ENCODE measurements at places on chromosomes 4 and X.

GRCh38 chr4:73684097-73684496, 56.3 kb upstream of the CXCL8 start:
- no peak for DNase-seq

GRCh38 chr4:152454398-152455011, 81.4 kb downstream of the FBXW7 start:
- DNase-seq, result no peak

DNA sequence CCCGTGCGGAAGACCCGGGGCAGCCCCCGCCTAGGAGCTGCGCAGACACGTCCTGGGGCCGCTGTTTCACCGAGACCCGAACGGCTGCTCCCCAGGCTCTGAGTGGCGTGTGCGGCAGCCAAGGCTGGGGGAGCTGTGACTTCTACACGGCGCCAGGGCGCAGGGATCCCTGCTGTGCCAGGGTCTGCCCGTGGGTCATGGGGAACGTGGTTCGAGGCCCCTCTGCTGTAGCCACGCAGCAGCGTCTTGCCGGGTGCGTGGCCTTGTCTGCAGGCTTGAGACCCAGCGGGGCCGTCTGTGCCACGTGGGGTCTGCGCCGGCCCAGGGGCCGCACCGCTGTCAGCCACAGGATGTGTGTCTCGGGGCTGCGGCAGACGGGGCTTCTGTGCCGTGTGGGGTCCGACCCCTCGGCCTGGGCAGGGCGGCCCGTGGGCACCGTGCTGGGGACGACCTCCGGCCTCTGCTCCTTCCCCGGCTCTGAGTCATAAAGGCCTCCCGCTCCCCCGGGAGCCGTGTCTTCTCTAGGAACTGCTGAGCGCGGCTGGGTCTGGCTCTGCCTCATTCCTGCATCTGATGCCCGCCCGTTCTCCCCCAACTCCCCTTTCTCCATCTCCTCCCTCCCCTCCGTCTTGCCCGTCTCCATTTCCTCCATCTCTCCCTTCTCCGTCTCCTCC, 12.7 kb upstream of the GTPBP6 start:
- no peak for DNase-seq

DNA sequence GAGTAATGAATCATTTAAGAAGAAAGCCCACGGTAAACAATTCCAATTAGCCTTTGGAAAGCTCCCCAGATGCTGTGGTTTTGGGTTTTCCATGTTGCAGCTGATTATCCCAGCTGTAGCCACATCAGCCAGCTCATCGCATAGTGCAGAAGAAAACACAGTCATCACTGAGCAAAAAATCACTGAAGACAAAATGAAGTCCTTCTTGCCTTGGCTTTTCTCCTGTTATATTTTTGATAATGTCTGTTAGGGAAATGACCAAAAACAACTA, 193.0 kb upstream of the C1QTNF7 start:
- DNase-seq, result no peak

- no peak for DNase-seq
Observed at GRCh38 chr4:54318904-54319303, 89.8 kb downstream of the PDGFRA start.

GRCh38 chrX:91435395-91435794, 756 bp downstream of the PABPC5 start:
- no peak for DNase-seq

DNA sequence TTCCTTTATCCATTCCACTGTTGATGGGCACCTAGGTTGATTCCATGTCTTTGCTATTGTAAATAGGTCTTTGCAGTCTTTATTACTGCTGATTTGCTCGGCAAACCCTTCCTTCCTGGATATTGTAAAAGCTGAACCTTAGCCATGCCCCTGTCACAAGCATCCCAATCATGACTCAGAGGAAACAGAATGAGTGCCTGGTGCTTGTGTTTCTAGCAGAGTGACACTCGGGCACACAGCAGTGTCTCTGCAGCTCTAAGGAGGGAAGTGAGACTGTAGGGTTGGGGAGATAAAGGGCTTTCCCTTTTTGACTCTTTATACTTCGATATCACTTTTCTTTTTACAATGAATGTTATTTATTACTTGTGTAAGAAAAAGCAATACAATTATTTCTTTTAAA, 83.3 kb downstream of the AKAP4 start:
- no peak for DNase-seq

GRCh38 chr4:154616731-154617130, 4.3 kb upstream of the FGG start:
- no peak for DNase-seq

GRCh38 chrX:44489515-44489914, 53.1 kb downstream of the FUNDC1 start:
- no peak for DNase-seq

GRCh38 chr4:71338846-71339593, at the start of gene SLC4A4:
Gene SLC4A4 (plus strand): TSS chr4:71339020.
- no peak for DNase-seq

- no peak for DNase-seq
Observed at GRCh38 chrX:19776753-19777152, 110.6 kb downstream of the SH3KBP1 start.

- DNase-seq, result no peak
Observed at GRCh38 chr4:181792641-181793040, 450.6 kb upstream of the TENM3 start.

DNA sequence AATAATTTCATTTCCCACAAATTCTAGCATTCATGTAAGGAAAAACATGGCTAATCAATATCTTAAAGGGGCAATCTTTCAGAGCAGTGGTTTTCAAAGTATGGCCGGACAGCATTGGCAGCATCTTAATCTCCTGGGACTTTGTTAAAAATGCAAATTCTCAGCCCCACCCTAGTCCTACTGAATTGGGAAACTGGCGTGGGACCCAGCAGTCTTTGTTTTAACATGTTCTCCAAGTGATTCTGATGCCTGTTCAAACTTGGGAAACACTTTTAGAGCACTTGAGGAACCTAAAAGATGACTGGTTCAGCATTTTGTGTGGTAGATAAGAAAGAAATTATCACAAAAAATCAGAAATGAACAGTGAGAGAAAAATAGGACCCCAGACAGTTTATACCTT, 65.7 kb downstream of the ZFX start:
- DNase-seq, result no peak

DNA sequence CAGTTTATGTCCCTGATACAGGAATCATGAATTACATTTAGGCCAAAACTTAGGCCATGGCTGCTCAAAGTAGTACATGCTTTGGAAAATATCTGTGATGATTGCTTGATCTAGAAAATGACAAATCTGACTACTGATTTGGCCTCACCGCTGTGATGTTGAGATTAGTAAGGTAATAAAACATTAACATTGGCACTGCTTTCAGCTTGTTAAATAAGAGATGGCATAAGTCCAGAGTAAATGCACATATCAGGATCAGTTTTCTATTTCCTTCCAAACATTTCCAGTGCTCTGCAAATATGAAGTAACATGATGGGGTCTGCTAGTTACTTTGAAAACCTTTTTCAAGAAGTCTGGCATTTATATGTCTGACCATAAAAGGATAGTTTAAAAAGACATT, 687.3 kb upstream of the ACTRT1 start:
- DNase-seq, result no peak

GRCh38 chrX:98501426-98501825, 1617.7 kb downstream of the RPA4 start:
- no peak for DNase-seq

DNA sequence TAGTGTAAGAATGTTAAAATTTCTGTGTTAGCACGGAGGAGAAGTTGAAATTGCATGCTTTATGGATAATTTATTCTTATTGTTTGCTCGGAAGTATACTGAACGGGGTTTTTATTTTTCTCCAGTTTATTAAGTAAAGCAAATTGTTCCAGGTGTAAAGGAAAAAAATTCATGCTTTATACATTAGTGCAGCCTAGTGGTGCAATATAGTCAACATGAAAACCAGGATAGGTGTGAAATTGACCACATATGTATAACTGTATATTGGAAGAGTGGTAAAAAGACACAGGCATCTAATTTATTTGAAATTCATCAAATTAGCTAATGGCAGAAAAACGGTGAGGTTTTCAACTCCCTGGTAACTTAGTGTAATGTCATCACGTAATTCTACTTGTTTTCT, 959 bp downstream of the BRS3 start:
- no peak for DNase-seq

- no peak for DNase-seq
Observed at GRCh38 chrX:1851527-1851926, 236.7 kb downstream of the ASMT start.
